ENCODE measurements at places on chromosomes 2 and 18.

DNA sequence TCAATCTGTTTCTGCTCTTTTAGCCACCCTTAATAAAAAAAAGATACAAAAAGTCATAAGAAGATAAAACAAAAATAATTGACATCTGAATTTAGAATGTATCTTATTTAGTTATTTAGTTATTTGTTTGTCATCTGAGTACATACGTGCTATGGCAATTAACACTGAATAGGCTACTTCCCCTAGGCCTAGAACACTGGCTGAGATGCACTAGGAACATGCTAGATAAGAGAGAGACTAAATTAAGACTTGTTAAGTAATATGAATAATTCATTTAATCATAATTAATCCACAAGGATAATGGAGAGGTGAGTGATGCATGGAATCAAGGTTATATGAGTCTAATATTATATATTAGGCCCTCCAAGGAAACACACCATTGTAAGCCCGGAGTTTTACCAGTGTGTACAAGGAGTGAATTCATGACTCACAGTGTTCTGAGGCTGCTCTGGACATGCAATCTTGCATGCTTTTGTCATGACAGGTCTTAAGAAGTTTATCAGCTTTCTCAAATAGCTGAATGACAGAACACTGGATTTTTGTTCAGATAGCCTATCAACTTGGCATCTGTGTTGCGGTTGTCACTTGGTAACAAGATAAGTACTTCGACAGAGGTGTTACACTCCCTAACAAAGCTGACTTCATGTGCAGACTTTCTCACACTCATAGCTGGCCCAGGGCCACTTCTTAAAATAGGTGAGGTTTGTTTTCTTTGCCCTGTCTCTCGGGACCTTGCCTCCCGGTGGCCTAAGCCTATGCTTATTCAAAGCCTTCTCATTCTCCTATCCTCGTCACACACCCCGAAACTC lies 5.0 kb upstream of the SERPINB2 start:
- no peak for DNase-seq

- DNase-seq = no peak
Observed at GRCh38 chr18:62525608-62526007, 2.8 kb downstream of the ZCCHC2 start.

- no peak for DNase-seq
Observed at GRCh38 chr2:111900859-111901258, 2.5 kb downstream of the MERTK start.

GRCh38 chr2:3193443-3194330 lies 183.9 kb downstream of the EIPR1 start:
- DNase-seq = no peak

GRCh38 chr2:111116011-111116746 lies 4.5 kb upstream of the BCL2L11 start:
- DNase-seq = no peak

GRCh38 chr2:218022131-218022850 lies 19.5 kb upstream of the TNS1 start:
- DNase-seq = no peak

GRCh38 chr18:49656073-49656692 lies 94.3 kb downstream of the LIPG start:
- DNase-seq = peak; percentile 44

DNA sequence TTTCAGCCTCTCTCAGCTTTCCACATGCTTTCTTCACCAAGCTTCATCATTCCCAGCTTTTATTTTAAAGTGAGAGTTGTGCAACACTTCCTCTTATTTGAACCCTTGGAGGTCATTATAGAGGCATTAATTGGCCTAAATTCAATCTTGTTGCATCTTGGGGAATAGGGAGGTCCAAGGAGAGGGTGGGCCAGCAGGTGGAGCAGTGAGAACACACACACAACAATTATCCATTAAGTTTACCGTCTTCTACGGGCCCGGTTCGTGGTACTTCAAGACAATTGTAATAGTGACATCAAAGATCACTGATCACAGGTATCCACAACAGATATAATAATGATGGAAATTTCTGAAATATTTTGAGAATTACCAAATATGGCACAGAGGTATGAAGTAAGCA lies 457.2 kb upstream of the SMIM21 start:
- no peak for DNase-seq

GRCh38 chr2:86352137-86352726 lies 14.8 kb upstream of the REEP1 start:
- no peak for DNase-seq

DNA sequence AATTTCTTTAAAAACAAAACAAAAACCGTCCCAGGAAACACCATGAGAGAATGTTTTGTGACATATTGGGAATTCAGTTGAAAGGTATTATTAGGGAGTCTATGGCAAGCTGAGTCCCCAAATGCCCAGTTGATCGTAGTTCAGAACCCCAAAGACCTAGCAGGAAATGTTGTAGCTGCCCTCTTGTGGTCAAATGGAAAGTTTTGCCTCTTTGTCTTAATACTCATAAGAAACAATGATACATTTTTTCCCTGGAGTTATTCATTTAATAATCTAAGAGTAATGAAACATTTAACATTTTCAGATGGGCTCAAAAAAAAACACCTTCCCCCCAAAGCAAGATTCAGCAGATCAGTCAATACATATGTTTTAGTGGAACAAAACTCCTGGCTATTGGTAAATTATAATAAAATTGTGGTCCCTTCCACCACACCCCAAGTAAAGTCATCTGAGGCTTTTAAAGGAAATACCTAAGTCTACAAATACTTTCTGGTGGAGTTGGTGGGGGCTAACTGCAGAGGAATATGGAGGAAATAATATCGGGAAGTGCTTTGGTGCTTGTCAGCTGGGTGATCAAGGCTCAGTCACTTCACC lies 37.8 kb upstream of the EFEMP1 start:
- peak; percentile 45 for DNase-seq

DNA sequence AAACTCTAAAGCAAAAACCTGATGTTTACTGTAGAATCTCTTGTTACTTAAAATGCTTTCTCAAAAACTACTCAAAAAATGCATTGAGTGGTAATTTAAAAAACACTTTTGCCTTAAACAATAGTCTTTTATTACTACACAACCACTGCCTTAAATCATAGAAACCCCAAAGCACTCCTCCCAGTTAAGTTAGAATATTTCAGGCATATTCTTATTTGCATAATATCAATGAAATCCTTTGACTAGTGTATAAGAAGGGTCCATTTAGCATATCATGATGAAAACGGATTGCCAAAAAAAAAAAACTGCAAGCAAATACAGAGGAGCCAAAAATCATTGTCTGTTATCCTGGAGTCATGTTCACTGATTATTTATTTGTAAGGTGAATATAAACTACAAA lies 119.2 kb downstream of the PTPRM start:
- no peak for DNase-seq

DNA sequence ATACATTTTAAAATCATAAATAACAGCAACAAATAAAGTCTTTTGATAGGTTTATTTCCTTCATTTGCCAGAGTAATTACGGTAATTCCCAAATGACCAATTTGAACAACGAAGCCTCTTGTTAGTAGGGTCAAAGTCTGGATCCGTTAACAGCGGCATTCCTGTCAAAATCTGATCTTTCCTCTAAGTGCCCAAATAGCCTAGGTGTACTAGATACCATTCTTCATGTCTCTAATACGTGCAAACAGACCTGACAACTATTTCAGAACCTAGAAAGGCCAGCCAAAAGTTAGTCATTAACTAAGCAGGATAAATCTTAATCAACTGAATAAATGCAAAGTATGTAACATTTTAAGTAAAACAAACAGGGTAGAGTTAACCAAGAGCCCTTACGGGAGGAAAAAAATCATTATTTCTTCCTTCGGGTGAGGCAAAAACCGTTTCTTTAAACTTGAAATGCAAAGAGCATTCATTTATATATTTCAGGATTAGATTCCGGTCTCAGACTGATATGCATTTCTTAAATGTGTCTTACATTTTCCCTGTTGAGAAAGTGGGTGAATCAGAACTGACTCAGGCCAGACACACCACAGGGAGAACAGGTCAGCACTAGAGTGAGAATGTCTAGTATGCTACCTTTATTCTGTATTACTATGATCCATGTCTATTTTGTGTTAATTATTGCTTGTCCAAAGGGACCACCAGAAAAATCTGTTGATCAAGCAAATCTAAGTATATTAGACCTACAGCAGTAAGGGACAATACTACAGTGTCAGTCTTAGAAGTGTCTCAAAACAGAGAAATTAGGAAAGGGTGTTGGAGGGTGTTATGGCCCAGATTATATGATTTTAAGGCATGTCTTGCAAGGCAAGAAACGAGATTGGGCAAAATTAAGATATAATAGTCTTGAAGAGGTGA lies 141.5 kb upstream of the NDUFV2 start:
- DNase-seq = no peak

- DNase-seq = no peak
Observed at GRCh38 chr2:174881678-174882077, 117.4 kb upstream of the CHRNA1 start.

DNA sequence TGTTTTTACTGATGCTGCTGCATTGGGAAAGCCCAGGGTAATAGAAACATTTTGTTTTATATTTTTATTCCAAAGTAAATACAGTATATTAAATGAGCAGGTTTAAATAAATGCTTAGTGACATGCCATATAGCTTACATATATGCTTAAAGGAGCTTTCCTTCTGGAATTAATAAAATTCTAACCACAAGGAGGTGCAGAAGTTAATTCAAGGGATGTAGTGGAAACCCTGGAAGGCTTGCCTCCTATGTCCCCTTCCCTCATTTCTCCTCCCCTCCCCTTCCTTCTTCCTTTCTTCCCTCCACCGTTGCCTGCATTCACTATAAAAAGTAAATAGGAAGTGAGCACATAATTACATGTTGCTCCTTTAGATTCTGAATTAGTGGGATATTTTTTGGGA lies 96.3 kb downstream of the UBE2E3 start:
- no peak for DNase-seq

DNA sequence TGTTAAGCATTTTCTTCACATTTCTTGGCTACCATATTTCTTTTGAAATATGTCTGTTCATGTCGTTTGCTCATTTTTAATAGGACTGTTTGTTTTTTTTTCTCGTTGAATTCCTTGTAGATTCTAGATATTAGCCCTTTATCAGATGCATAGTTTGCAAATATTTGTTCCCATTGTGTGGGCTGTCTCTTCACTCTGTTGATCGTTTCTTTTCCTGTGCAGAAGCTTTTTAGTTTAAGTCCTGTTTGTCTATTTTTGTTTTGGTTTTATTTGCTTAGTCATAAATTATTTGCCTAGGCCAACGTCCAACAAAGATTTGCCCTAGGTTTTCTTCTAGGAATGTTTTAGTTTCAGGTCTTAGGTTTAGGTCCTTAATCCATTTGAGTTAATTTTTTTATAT lies 1494.7 kb downstream of the SUCLG1 start:
- no peak for DNase-seq

DNA sequence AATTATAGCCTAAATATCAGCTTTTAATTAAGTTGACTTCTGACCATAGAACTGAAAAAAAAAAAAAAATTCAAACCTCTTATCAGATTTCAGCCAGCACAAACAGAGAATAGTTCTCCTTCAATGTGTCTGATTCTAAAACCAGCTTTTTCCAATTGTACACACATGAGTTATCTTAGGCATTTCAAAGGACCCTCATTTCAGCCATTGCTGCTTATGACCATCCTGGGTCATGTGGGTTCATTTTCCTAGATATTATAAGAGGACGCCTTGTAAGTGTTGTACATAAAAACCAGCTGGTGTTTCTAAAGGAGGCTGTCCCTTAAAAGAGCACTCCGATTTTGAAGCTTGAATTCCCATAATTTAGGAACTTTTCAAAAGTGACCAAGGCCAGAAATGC lies 62.3 kb upstream of the DYNC1I2 start:
- no peak for DNase-seq

- DNase-seq = no peak
Observed at GRCh38 chr2:96175951-96176350, 30.7 kb upstream of the DUSP2 start.

DNA sequence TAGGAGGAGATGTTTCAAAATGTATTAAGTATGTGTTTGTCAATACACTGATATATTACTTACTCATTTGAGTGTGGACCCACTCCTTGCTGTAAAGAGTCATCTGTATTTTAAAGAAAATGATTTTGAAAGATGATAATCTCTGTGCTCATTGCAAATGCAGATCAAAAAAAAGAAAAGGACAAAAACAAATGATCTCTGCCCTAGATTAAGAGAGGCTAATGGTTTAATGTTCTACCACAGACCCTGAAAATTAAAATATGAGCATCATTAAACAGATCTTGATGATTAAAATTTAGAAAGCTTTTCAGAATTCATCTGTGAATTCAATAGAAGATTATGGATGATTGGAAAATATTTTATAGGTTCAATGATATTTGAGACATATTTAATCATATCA lies 136.5 kb downstream of the CNTNAP5 start:
- no peak for DNase-seq

GRCh38 chr2:27131429-27131828 lies 3.0 kb downstream of the PREB start:
- DNase-seq = no peak

DNA sequence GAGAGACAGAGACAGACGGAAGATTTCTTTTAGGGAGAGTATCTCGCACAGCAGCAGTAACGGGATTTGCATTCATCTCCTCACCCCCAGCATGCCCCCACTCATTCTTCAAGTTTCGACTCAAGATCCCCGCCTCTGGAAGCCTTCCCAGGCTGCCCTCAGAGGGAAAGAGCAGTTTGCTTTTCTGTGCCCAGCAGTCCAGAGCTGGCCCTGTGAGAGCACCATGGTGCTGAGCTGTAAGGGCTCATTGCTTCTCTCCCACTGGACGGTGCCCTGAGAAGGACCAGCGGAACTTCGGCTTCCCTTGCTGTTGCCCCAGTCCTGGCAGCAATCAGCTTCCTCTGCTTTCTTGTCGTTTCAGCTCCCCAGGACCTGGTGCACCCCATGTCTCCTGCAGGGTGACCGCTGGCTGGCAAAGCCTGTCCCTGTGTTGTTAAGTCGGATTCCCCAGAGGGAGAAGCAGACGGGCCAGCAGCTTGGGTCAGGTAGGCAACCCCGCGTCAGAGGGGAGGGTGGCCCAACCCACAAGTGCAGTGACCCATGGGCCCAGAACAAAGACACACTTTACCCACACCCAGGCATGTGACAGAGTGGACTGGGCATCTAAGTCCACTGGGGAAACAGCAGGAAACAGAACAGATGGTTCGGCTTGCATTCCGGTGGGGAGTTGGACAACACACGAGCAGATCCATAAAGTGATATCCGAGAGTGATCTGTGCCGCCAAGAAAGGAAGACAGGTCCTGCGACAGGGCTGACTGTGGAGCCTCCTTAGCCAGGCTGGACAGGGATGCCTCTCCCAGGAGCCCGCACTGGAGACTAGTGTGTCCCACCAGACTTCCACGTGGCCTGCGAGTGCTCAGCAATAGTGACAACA lies 36.6 kb downstream of the TMEM177 start:
- no peak for DNase-seq

GRCh38 chr2:42957109-42957860 lies 164.9 kb upstream of the HAAO start:
- no peak for DNase-seq

GRCh38 chr2:167501618-167502017 lies 613.3 kb downstream of the XIRP2 start:
- DNase-seq = no peak

DNA sequence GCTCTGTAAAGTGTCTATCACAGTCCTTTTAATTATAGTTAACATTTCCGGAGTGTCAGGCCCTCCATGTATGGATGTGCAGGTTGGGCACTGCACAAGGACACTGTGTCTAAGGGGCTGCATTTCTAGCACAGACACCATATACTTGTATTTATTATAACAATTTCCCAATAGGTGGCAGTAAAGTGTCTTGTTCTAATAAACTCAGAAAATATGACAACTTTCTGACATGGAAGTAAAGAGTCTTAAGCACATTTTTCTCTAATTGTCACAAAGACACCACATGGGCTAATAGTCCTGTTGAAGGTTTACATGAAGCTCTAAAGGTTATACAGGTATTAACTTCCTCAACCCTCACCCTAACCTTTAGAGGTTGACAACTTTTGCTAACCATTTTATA lies 156.6 kb downstream of the DYSF start:
- no peak for DNase-seq

- DNase-seq = no peak
Observed at GRCh38 chr18:24368749-24369148, 28.9 kb downstream of the OSBPL1A start.

Measured in HFF-Myc (cell line).